ENCODE measurements at places on chromosomes 12 and 14.

DNA sequence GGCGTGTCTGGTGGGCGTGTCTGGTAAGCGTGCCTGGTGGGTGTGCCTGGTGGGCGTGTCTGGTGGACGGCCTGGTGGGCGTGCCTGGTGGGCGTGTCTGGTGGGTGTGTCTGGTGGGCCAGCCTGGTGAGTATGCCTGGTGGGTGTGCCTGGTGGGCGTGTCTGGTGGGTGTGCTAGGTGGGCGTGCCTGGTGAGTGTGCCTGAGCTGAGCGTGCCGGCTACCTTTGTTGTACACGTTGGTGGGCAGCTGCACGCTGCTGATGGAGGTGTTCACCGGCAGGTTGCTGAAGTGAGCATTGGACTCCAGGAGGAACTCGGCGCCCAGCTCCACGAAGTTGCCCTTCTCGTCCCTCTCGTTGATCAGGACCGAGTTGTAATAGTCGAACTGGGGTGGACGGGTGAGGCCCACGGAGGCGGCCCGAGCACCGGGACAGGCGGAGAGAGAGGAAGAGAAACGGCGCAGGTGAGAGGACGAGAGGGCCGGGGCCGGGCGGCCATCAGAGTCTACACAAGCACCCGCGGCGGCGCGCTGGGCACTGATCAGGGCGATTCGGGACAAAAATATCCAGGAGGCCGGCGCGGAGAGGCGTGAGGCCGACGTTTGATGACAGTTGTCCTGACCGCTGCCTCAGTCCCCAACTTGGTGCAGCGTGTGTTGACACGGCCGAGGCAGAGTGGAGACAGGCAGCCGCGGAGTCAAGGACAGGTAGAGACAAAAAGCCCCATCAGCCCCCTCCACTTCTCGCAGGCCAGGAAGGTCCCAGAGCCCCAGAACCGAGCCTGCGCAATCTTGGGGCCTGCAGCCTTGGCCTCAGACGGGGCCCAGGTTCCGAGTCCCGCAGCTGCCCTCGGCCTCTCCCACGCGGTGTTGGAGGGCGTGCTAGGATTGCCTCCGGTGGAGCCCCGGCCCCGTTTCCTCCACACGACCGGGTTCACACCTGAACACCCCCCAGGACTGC, 10.5 kb downstream of the CACNA2D4 start:
- DNase-seq = peak; percentile 74

DNA sequence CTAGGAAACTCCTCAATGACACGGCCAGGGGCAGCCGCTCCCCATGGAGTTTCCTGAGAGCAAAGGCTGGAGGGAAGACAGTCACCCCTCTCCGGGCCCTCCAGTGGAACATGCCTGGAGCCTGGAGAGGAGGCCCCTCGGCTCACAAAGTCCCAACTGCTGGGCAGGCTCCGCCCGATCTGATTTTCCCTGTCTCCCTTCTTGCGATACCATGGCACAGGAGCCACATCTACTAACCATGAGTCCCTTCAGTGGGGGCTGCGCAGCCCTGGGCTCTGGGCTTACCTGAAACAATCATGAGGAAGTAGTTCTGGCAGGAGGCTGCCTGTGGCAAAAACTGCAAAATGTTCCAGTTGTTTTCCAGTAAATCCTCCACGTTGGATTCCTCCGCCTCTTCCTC, 15.3 kb downstream of the P2RX2 start:
- DNase-seq = no peak

GRCh38 chr12:91951571-91951970, 194.1 kb downstream of the BTG1 start:
- no peak for DNase-seq

DNA sequence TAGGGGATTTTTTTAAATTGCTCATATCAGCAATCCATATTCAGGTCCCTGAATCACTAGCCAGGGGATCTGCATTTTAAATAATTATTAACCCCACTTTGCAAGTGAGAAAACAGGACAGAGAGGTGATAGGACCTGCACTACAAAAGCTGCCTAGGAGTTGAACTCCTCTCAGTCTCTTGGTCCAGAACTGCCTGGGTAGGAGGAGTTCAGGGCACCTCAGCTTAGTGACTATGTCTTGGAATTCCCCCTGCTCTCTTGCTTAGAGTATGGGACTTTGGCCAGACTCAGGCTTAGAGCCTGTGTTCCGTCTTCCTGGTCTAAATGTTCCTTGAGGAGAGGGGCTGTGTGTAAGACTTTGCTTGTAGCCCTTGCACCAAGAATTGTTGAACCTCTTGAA, 68.2 kb upstream of the WSCD2 start:
- no peak for DNase-seq

Measured in left colon (tissue), 2 donors.